Upper lobe of left lung (tissue), 6 donors: ENCODE measurements at places on chromosomes 5 and 9.

DNA sequence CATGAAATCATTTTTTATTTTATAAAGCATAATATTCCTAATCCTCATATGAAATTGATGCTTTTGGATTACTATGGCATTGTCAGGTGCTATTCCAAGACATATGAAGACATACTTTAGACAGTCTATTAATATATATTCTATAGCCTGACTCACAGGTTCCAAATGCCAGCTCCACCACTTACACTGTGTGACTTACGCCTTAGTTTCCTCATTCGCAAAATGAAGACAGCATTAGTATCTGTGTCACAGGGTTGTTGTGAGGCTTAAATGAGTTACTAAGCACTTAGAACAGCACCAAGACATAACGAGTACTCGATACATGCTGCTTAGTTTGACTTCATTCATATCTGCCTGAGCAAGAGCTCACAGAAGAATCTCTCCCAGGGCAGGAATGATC is 132.2 kb upstream of the PTGER4 start:
- no peak for DNase-seq

DNA sequence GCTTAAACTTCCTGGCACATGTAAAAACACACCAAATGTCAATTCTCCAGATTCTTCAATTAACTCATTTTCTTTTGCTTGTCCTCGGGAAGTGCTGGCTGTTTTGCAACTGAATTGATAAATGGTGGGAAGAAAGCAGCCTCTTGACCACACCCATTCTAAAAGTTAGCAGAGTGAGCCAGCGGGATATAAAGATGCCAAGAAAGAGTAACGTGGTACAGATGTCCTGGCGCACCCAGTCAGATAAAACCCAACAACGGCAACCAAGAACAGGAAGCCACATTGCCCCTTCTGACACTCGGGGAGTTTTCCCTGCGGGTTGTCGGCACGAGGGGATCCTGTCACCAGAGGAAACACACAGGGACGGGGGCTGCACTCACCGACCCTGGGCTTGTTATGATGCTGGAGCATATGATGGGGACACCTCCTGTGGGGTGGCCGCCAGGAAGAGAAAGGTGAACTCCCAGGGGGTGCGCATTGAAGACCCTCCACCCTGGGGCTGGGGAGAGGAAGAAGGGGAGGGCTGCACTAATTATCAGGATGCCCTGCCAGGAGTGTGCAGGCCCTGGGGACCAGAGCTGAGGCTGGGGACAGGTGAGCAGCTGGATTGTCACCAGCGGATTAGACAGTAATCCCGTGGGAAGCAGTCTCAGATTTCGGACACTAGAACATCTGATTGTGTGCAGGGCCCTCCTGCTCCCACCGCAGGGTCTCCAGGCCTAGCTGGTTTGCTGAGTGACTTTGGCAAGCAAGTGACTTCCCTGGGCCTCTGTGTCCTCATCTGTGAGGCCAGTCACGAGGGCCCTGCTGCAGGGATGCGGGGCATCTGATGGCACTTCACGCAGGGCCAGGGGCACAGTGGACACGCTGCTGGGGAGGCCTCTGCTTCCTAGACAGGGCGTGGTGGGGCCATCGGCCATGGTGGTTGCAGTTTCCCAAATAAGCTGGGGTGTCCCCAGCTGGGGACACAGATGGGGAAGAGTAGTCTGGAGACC is 59.2 kb downstream of the CRB2 start:
- DNase-seq = no peak

- DNase-seq = no peak
Observed at GRCh38 chr5:154278908-154279307, 88.4 kb downstream of the GALNT10 start.

DNA sequence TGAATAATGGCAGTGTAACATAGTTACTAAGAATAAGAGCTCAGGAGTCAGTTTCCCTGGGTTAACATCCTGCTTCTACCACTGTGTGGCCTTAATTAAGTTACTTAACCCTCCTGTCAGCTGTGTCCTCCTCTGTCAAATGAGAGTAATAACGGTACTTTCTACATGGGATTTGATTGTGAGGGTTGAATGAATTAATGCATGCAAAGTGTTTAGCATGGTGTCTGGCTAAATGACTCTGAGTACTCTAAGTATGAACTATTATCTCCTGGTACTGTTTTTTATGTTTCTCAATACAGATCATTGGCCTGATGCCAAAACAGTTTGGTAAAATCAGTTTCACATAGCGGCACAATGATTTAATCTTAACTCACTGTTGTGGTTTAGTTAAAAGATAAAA is 19.6 kb downstream of the ZNF131 start:
- no peak for DNase-seq

GRCh38 chr9:113446323-113446740 is 17.2 kb upstream of the RGS3 start:
- DNase-seq = no peak

DNA sequence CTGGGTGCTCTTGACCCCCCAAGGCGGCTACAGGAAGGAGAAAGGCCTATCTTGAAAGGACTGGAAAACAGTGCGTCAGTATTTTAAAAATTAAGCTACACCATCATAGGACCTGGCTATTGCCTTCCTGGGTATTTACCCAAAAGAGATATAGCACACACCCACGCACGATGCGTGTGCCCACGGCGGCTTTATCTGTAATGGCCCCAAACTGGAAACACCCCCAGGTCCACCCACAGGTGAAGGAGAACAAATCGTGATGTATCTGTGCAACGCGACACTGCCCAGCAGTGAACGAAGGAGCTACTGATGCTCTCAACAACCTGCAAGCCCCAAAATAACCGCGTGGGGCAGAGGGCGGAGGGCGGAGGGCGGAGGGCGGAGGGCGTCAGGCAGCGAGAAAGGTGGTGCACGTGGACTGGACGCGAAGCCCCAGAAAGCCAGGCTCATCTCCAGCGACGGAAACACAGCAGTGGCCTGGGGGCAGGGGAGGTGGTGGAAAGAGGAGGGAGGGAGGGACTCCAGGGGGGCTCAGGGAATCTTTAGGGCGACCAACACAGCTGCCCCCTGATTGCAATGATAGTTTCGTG is 12.4 kb upstream of the PTGDS start:
- DNase-seq = peak; percentile 65

DNA sequence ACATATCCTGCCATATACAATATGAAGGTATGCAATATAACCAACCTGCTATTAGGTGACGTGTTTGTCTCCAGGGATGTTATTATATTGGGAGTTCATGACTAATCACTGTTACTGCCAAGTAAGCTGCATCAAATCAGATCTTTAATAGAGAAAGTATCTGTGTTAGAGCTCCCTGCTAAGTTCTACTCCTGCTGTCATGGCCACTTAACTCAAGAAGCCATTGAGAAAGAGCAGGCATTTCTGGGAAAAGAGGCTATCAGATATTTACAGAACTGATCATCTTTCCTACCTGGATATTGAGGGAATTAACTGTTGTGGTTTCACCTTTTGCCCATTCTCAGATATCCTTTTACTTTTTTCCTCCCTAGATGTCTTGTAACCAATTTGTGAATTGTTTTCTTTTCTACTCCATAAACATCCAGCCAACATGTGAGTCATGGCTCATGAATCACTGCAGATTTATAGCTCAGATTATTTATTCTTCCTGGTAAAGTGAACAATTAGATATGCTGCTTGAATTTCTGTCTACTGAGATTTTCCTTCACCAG is 634.8 kb upstream of the FAM174A start:
- DNase-seq = no peak

GRCh38 chr5:117191251-117191650 is 616.6 kb upstream of the SEMA6A start:
- DNase-seq = no peak

- no peak for DNase-seq
Observed at GRCh38 chr5:143244000-143244736, 159.3 kb downstream of the NR3C1 start.

DNA sequence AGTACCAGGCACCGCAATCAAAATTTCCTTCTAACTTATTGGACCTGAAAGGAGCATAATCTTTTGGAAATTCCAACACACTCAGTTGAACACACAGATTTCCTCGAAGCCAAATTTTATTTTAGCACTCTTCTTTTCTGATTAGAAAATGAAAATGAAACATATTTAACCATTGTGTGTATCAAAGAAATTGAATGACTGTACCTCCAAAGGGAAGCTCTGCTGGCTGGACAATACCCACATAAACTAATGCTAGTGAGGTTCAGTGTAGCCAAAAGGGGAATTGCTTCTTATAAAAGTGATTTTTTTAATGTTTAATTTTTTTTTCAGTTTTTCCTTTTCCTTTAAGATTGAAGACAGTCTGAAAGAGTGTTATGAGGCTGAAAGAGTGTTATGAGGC is 239.6 kb upstream of the NREP start:
- DNase-seq = no peak

- DNase-seq = peak; percentile 65
Observed at GRCh38 chr9:20356403-20357036, 265.8 kb downstream of the MLLT3 start.

DNA sequence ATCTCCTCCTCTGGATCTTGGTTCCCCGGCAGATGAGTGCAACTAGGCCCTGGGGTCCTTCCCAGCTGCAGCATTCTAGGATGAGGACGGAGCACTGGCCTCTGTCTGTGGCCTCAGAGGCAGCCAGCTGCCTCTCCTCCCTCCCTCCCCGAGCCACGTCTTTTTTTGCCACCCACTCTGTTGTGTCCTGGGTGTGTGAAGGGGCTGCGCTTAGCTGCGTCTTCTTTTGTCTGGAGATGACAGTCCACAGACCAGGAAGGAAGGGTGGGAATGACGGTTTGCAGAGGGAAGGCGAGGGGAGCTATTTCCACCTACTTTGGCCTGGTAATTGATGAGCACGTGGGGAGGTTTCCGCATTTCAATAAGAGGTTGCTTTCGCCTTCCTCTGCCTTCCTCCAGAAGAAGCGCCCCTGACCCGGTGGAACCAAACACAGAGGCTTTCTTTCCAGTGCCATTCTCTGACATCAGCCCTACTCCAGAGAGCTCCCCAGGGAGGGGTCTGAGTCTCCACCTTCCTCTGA is 34.5 kb upstream of the GABRP start:
- no peak for DNase-seq

DNA sequence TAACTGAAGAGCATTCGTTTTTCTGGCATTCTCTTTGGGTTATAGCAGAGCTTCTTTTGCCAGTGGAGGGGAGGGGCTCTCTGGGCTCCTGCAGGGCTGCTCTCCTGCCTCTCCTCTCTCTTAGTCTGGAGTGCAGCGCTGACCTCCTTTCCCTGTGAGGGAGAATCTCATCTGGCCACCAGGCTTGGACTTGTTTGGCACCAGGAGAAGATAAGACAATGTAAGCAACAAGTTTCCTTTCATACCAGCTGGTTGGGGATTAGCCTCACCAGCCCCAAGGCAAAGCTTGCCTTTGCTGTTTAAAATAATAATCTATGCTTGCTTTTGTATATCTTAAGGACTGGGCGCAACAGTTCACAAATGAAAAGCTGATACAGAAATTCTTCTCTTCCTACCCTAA is 196.4 kb downstream of the TLE4 start:
- no peak for DNase-seq

GRCh38 chr5:143412661-143413342 is 9.3 kb upstream of the NR3C1 start:
- DNase-seq = no peak

DNA sequence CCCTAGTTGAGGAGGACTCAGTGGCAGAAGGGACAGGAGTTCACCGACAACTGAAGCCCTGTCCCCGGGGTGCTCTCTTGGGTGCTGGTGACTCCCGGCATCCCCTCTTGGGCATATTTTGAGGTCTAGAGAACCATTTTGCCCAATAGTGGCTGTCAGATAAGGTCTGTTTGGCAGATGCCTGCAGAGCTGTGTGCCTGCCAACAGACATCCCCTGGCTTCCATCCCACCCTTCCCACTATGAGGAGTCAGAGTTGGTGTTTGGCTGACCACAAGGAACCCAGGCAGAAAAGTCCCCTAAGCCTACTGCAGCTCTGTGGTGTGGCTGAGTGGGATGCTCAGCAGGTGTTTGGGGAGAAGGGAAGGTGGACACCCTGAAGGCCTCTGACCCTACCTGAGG is 207.0 kb downstream of the AUH start:
- DNase-seq = no peak

GRCh38 chr9:114551750-114552685 is 35.6 kb upstream of the ATP6V1G1 start:
- no peak for DNase-seq

DNA sequence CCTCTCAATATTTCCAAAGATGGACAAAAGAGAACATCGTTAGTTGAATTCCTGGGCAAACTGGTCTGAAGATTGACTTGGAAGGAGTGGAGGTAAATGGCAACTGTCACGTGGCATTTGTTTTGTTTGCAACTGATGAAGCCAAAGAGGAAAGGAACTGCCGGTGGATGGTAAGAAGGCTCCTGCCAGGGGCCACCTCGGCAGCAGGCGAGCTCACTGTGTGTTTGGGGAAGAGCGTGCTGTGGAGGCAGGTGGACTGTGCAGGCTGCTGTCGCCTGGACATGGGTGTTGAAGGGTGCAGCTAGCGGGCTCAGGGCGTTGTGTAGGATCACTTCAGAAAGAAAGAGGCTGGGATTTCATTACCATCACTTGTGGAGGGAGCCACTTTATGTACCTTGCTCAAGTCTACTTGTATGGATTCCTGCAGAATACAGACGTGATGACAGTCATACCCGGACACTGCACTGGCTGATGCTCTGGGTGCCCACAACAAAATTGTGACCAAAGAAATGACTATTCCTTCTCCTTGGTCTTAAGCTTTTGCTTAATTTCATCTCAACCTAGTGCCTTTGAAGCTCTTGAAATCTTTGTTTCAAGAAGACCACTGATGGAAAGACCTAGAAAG is 72.7 kb downstream of the MAP1B start:
- no peak for DNase-seq

- no peak for DNase-seq
Observed at GRCh38 chr9:130265431-130266235, at the start of gene HMCN2. HMCN2 (plus strand) TSS chr9:130265760; CDS start chr9:130265879, 119 bp downstream.

- DNase-seq = peak; percentile 60
Observed at GRCh38 chr9:136858844-136859757, 7.0 kb downstream of the MAMDC4 start.

DNA sequence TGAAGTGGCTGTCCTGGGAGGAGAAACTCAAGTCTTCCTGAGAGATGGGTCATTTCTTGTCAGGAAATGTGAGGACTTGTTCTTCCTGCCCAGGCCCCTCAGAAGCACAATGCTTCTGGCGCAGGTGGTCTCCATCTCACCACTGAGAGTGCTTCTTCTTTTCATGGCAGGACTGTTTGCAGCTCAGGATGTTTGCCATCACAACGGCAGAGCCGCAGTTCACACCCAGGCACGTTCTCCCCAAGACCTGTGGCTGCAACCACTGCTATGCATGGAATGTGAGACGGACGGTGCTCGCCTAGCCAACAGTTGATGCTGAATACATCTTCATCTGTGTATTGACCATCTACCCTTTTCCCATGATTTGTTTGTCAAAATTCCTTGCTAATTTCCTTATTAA is 216.3 kb downstream of the GADD45G start:
- no peak for DNase-seq

- DNase-seq = no peak
Observed at GRCh38 chr5:107302441-107302840, 368.3 kb downstream of the EFNA5 start.

- no peak for DNase-seq
Observed at GRCh38 chr9:91146391-91147019, 215.2 kb downstream of the AUH start.
